Heart right ventricle (tissue), 16 donors: ENCODE measurements at places on chromosomes 12 and 14. TPM values are rescaled to one million over a fixed set of nuclear protein-coding genes. Genes with fewer than 3 reads are reported as not detected.

The CLEC4C gene
- total RNA-seq: not detected

The OR4E2 gene
- total RNA-seq: not detected

The P2RX4 gene
- 5.8 TPM for total RNA-seq

DNA sequence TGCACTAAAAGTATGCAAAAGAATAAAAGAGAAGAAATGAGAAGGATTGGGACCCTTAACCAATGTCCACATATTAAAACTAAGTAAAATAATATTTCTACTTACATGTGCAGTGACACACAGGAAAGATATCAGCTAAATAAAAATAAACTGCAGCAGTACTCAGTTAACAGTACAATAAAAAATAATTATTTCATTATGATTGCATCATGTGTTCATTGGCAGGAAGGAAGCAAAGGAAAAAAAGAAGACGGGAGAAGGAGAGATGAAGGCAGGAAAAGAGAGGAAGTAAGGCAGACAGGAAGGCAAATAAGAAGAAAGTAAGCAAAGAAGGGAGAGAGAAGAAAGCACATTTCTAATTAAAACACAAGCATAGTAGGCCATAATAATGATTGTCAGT, 33.0 kb downstream of the RASSF9 start:
- no peak for DNase-seq

DNA sequence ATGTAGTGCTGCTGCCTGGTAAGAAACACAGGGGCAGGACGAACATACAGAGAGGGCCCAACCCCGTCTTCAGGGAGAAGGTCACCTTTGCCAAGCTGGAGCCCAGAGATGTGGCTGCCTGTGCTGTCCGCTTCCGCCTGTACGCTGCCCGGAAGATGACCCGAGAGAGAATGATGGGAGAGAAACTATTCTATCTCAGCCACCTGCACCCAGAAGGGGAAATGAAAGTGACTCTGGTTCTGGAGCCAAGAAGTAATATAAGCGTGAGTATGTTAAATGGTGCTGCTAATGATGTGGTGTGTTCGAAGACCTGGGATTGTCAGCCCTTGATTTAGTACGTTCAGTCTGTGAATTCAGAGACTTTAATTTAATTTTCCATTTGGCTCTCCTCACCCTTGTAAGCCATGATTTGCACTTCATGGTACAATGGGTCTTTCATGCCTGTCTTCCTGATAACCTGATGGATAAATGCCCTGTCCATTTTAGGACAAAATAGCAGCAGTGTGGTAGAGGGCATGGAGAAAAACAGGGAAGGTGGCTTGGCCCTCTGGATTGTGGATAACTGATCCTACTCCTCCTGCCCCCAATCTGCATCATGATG, 318.9 kb downstream of the SNAPC1 start:
- no peak for DNase-seq
